ENCODE measurements at places on chromosomes 6 and 20.

DNA sequence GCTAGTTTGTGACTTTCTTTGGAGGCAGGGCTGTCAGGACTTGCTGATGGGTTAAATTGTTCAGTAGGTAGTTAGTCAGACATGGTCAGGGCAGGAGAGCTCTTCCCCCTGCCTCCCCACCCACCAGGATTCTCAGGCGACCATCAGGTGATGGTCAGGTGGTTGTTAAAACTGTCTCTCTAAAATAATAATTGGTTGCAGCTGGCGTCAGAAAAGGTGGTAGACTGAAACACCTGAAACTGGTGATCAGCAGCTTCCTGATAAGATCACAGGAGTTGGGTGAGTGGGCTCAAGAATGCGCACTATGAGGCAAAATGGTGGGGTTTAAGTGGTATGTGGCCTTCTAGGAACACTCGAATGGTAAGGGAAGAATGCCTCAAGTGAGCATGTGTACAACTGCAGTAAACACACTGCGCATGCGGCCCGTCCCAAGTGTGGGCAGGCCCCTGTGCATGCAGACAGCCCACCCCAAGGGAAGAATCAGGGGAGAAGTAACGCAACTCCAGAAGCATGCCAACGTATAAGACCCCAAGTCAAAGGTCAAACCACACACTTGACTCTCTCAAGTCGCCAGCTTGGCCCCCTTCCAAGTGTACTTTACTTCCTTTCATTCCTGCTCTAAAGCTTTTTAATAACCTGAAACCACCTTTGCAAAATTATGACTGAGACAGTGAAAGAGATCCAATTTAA, 7.9 kb upstream of the BLCAP start:
- DNase-seq: no peak

GRCh38 chr6:124793398-124793797, 168.8 kb upstream of the RNF217 start:
- DNase-seq: no peak

- DNase-seq: no peak
These were observed 45.0 kb upstream of the IRF4 start for GRCh38 chr6:346386-347030.

DNA sequence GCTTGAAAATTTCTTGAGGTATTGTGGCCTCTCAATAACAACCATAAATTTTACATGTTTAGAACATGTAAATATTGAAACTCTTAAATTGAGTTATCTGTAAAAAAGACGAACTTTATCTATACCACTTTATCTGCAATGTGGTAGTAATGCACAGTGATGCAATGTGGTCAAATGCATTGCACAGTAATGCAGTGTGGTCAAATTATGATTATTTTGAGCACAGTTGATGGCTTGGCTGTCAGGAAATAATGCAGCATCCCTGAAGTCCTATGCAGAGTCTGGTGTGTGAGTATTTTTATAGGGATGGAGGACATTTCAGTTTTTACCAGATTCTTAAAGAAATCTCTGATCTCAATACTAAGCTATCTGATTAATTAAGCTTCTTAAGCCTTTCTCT, 5.1 kb downstream of the TTK start:
- DNase-seq: no peak

DNA sequence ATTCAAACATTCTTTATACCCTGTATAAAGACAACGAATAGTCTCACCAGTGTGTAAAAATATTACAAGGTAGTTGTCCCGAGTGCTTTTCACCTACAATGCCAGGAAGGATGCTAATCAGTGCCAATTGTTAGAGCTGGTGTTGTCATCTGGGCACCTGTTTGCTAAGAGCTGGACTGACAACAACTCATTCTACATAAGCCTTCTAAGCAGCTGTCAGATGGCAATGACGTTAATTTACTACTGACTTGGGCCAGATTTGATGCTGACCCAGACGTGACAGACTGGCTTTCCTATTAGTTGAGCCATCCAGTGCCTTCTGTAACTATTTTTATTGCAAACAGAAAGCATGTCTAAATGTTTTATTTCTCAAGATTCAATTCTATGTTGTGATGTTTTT, 355.2 kb downstream of the ADGRB3 start:
- DNase-seq: no peak

DNA sequence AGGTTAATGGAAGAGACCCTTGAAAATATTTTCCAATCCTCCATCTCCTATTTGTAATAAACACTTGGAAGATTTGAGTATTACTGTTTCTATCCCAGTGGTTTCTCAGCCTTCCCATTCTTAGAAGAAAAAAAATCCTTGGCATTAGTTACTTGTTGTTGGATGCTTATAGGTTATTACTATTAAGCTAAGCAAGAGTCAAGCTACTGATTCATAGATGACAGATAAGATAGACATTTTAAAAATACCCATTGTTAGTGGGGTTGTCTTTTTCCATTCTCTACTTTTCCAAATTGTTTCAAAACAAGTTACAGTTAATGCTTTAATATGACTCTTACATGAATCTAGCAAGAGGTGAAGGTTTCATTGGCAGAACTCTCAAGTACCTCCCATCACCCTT, 158.5 kb downstream of the HIVEP2 start:
- DNase-seq: no peak

Data from liver (tissue), 10 donors.